NCI-H345 (cell line): ENCODE measurements at places on chromosomes 7 and 10.

GRCh38 chr7:128427289-128427891 is 17.6 kb upstream of the IMPDH1 start:
- peak; percentile 61 for DNase-seq

DNA sequence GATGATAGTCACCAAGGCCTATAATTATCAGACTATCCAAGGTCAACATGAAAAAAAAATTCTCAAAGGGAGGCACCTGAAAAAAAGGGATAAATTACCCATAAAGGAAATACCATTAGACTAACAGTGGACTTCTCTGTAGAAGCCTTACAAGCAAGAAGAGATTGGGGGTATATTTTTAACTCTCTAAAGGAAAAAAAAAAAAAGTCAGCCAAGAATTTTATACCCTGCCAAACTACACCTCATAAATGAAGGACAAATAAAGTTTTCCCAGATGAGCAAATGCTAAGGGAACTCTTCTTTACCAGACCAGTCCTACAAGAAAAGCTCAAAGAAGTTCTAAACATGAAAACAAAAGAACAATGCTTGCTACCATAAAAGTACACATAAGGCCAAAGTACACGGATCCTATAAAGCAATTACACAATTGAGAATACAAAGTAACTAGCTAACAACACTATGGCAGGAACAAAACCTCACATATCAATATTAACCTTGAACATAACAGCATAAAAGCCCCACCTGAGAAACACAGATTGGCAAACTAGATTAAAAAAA is 263.1 kb downstream of the RNLS start:
- DNase-seq: no peak

GRCh38 chr10:90112681-90113080 is 411.3 kb downstream of the KIF20B start:
- no peak for DNase-seq

GRCh38 chr7:66352071-66352470 is 146.9 kb downstream of the TPST1 start:
- peak; percentile 1 for DNase-seq

DNA sequence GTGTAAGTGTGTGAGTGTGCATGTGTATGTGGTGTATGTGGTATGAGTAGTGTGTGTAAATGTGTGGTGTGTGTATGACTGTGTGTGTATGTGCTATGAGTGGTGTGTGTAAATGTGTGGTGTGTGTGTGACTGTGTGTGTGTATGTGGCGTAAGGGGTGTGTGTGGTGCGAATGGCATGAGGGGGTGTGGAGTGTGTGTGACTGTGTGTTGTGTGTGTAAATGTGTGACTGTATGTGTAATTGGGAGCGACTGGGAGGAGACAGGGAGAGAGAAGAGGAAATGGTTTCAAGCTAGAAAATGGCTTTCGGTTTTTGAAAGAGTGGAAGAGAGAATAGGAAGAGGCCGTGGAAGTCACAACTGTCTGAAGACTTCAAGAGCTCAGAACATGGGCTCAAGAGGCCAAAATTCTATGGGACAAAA is 23.6 kb upstream of the GATAD1 start:
- no peak for DNase-seq

GRCh38 chr10:125692601-125693523 is 9.9 kb upstream of the TEX36 start:
- no peak for DNase-seq

GRCh38 chr10:65355141-65355680 is 1570.6 kb upstream of the LRRTM3 start:
- no peak for DNase-seq

DNA sequence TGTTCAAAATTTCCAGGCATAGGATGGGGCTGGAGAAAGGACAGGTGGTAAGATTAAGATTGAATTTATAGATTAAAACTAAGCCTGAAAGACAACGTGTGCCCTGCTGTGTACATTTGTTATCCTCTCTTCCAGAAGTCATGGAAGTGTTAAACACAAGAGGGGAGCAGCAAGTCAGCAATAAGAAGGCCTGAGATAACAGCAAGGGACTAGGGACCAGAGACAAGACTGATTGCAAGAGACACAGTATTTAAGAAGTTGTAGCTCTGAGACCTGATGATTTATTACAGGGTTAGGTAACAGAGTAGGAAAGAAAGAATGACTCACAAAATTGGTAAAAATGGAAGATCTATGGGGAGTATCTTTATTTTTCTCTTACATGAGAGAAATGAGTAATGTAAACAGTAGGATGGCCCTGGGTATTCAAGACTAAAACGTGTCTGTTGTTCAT is 55.7 kb upstream of the COL1A2 start:
- no peak for DNase-seq

DNA sequence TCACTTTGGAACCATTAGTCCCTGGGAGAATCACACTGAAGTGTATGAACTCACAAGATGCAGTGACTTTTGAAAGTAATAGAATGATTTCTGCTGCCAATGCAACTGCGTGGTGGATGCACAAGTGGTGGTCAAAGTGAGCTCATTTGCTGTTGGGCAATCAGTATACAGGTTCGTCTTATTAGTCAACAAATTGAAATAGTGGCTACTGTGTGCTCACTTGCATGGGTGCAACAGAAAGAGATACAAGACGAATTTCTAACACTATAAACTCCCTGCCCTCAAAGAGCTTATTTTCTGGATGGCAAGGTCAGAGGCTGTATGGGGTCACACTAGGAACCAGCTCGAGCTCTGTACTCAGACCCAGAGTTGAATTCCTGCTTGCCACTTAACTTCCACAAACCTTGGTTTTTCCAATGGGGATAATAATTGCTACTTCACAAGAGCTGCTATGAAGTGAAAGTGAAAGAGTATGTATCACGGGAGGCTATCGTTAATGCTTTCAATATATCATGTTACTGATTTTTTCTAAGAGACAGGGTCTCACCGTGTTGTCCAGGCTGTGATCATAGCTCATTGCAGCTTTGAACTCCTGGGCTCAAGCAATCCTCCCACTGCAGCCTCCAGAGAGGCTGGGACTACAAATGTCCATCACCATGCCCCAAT is 8.3 kb upstream of the BCL7B start:
- no peak for DNase-seq

- DNase-seq: no peak
Observed at GRCh38 chr10:131824371-131825149, 76.2 kb upstream of the PPP2R2D start.

DNA sequence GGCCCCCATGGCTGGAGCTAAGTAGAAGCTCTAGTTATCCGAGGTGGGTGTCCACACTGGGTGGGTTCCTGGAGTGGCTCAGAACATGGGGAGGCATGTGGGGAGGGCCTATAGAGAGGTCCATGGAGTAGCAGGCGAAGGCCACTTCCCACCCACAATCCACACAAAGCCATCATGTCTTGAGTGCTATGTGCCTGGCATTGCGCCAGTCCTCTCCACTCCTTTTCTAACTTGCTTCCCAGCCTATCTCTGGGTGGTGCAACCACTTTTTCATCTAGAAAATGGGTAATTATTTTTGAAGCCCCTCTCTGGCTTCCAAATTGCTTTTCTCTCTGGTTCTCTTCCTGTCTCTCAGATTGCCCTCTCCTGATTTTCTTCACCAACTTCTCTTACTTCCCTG is 263.6 kb downstream of the PHTF2 start:
- no peak for DNase-seq

DNA sequence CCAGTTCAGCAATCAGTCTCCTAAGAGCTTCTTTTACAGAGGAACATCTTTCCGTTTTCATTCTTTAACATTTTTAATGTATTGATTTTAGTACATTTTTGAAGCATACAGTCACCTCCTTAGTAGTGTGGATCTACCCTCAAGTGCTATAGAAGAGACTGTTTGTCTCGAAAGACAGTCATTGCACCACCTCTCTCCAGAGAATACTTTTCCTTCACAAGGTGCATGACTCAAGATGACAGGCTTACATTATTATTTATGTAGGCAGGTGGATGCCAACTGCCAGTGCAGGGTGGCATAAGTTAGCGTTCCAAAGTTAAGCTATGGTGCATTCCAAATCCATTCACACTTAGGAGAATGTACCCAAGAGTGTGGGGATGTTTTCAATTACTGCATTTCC is 71.8 kb downstream of the ZEB1 start:
- DNase-seq: no peak

DNA sequence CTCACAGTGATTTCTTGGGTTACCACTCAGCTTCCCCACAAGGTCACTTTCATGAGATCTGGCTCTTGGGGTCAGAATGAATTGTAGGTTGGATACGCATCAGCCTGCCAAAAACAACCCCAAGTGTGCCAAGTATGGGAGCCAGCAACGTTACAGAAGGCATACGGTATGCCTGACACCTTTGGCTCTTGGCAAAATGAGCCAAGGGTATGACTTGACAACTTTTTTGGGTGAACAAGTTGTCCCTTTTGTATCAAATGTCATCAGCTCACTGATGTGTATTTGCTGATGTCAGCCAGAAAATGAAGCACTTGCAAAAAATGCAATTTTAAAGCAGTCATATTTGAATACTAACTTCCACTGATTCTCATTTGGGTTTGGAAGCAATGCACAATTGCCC is 168.4 kb downstream of the CACNB2 start:
- DNase-seq: no peak

- no peak for DNase-seq
Observed at GRCh38 chr7:121803039-121803438, 69.9 kb upstream of the PTPRZ1 start.

GRCh38 chr7:134024739-134025138 is 102.4 kb upstream of the LRGUK start:
- DNase-seq: peak; percentile 22

GRCh38 chr7:140475747-140476333 is 3.5 kb downstream of the MKRN1 start:
- DNase-seq: peak; percentile 73

- no peak for DNase-seq
Observed at GRCh38 chr10:88989824-88990383, 694 bp upstream of the FAS start.

GRCh38 chr10:43955002-43955596 is 306.4 kb upstream of the ZNF32 start:
- no peak for DNase-seq

DNA sequence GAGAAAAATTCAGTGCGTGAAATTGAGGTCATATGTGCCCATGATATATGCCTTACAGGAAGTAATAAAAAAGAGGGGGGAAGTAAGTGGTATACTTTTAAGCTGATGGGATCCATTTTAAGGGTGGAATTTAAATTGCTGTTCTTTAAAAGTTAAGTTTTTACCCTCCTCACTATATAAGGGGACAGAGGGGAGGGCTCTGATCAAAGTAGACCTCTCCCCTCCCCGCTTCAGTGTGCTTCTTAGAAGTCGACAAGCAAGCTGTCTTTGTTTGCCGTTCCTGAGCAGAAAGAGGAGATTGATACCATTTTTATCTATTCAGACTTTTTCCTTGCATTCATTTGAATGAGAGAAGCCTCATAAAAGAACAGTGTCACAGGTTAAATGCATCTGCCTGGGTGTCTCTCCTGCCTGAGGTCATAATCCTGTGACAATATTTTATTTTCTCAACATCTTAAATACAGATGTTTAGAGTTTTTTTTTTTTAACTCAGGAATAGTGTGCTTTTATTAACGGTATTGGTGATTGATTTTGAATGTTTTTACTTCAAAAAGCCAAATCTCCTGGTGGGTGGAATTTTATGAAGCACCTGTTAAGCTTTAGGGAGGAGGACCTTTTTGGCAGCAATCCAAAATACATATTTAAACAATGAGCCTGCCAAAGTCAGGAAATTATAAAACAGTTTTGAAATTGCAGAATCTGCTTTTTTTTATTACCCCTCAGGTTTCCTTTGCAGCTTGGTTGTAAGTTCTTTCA is 141.7 kb downstream of the KAT6B start:
- DNase-seq: peak; percentile 71

- DNase-seq: no peak
Observed at GRCh38 chr7:44882899-44883298, 2.4 kb downstream of the PURB start.

DNA sequence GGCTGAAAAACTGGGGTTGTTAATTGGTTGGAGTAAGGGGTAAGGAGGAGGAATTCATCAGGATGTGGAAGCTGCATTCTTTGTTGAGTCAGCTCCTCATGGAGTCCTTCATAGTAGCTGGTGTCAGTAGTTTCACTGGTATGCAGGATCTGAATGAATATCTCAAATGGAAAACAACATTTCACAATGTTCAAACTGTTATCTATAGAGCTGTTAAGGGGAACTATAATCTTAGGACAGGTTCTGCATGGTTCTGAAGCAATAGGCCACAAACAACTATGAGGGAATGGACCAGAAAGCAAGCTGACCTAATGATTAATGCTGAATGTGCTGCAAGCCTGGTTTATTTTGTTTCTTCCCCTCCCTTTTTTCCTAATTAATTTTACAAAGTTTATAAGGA is 225.8 kb downstream of the IPMK start:
- DNase-seq: no peak

GRCh38 chr7:98178762-98179490 is 32.3 kb upstream of the BHLHA15 start:
- DNase-seq: no peak

- no peak for DNase-seq
Observed at GRCh38 chr7:96410126-96410839, 88.4 kb upstream of the SLC25A13 start.

GRCh38 chr7:136528329-136528728 is 340.1 kb upstream of the CHRM2 start:
- DNase-seq: no peak

DNA sequence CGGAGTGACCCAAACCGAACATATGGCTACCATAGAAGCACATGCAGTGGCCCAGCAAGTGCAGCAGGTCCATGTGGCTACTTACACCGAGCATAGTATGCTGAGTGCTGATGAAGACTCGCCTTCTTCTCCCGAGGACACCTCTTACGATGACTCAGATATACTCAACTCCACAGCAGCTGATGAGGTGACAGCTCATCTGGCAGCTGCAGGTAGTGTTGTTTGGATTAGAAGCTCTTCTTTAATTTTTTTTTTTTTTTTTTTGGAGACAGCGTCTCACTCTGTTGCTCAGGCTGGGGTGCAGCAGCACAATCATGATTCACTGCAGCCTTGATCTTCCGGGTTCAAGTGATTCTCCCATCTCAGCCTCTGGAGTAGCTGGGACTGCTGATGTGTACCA is 45.8 kb downstream of the NRF1 start:
- DNase-seq: no peak

- DNase-seq: no peak
Observed at GRCh38 chr7:7979558-7979957, 11.0 kb downstream of the GLCCI1 start.

- DNase-seq: no peak
Observed at GRCh38 chr10:132951926-132952325, 9.6 kb upstream of the CFAP46 start.

DNA sequence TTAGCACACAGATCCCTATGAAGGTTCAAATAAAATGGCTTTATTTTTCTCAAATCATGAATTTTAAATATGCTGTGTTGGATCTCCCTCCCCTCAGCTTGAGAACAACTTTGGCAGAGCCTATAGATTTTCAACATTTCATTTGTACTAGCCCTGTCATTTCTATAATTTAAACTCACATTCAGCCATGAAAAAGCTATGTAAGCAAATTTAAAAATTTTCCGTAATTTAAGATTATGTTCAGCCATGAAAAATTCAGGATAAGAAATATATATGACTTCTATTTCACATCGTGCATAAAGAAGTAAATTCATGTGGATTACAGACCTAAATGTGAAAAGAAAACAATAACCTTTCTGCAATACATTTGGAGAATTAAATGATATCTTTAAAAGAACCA is 36.5 kb upstream of the SCIN start:
- DNase-seq: no peak
